ENCODE measurements at places on chromosomes 11 and 22.

- DNase-seq, result no peak
These were observed 1429.3 kb downstream of the BRD1 start for GRCh38 chr22:48398181-48398905.

- DNase-seq, result no peak
These were observed 1888.9 kb downstream of the LRRC4C start for GRCh38 chr11:39570526-39570925.

- no peak for DNase-seq
These were observed 12.6 kb downstream of the IGSF9B start for GRCh38 chr11:133943950-133944698.

DNA sequence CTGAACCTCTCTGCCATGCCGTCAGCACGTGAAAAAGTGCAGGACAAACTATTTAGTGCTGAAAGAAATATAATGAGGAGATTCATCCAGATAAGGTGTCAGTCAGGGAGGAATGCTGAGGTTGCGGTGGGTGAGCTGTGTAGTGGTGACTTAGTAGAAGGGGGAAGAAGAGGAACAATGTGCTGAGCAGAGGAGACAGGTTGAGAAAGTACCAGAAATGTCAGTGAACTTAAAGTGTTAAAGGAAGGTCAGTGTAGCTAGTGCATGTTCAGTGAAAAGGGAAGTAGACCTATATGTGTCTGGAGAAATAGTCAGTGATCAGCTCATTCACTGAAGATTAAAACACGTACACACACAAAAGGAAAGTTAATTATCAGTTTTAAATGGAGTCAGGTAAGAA lies 237.6 kb upstream of the CCDC179 start:
- no peak for DNase-seq

- DNase-seq, result no peak
These were observed 4.4 kb downstream of the BACE1-AS start for GRCh38 chr11:117295438-117296137.

DNA sequence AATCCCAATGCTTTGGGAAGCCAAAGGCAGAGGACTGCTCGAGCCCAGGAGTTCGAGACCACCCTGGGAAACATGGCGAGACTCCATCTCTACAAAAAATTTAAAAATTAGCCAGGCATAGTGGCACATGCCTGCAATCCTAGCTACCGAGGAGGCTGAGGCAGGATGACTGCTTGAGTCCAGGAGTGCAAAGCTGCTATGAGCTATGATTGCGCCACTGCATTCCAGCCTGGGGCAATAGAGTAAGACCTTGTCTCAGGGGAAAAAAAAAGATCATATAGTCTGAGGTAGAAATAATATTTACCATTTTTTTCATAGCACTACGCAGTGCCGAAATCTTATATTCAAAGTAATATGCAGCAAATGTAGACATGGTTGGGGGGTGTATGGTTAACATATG lies 47.8 kb downstream of the MRTFA start:
- no peak for DNase-seq

Data from naive B cell (primary cell).